Activated effector memory CD4-positive, alpha-beta T cell treated with Interleukin-2 at 50 U/mL for 16 hours (primary cell): ENCODE measurements at places on chromosomes 3 and 15.

- no peak for DNase-seq
Observed at GRCh38 chr15:55588070-55588814, at the start of gene PYGO1. Gene PYGO1, minus strand, starts transcription at chr15:55588345. Its CDS starts 462 bp downstream, at chr15:55587883.

DNA sequence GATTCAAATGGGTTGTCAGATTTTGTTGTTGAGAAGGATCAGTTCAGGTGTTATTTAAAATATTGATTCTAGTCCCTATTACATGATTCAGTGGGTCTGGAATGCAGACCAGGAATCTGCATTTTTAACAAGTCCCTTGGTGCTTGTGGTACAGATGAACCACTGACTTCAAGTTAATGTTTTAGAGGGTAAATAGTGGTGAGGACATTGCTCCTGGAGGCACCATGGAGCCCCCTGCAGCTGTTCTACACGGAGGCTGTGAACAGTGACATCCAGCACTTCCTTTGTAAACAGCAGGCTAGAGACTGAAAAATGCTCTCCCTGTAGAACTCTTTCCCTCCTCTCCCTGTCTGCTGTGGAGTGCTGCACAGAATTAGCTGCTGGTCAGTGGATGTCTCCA lies 4.8 kb upstream of the FSIP1 start:
- DNase-seq: no peak

GRCh38 chr15:70037292-70037640 lies 60.5 kb downstream of the TLE3 start:
- no peak for DNase-seq

DNA sequence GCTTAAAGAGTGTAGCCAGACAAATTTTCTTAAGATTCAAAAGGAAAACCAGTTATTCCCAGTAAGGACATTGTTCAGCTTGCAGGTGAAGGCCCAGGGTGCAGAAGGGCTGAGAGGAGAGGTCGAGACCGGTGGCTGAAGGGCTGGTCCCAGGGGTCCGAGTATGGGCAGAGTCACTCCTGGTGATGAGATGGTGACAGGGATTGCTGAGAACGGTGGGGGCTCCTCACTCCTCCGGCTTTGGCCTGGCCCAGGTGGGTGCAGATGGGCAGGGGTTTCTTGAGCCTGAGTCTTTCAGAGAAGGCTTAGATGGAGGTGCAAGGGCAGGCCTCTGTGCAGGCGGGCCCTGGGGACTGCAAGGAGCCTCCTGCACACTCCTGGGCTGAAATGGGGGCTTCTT lies 56.2 kb downstream of the ZNF445 start:
- no peak for DNase-seq

DNA sequence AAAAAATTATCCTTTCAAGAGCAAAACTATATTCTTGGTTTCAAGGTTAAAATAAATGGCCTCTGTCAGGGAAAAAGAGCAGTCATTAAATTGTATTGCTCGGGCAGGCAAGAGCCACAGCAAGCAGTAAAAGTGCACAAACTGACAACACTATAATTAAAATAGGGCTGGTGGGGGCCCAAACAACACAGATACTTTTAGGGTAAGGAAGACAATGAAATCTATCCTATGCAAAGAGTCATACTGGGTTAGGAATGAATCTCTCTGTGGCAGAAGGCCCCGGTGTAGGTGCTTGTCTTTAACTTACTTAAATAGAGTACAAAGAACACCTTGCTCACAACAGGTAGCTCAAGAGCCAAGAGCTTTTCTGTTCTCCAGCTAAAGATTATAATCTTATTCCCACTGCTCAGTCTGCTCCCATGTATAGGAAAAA lies 94.7 kb downstream of the DLG1 start:
- DNase-seq: no peak

DNA sequence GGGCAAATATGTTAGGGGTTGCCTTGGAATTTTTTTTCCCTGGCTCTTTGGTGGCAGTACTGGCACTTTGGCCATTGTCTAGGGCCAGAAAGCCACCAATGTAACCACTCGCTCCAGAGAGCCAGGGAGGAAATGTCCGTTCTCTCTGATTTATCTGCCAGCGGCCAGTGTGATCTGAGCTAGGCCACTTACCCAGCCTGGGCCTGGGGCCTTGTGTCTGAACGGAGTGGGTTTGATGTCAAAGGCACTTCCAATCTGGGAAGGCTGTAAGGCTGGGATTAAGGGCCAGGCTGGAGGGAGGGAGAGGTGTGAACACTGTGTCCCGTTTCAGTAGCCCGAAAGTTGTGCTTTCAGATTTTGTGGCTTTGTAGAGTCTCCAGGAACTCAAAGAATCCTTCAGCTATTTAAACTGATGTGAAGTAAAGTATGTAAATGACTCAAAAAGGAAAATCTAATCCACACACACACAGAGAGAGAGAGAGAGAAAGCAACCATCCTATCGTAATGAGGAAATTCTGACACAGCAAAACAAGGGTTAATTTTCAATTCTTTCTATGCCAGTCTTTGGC lies 271.0 kb downstream of the PDZRN3 start:
- no peak for DNase-seq

DNA sequence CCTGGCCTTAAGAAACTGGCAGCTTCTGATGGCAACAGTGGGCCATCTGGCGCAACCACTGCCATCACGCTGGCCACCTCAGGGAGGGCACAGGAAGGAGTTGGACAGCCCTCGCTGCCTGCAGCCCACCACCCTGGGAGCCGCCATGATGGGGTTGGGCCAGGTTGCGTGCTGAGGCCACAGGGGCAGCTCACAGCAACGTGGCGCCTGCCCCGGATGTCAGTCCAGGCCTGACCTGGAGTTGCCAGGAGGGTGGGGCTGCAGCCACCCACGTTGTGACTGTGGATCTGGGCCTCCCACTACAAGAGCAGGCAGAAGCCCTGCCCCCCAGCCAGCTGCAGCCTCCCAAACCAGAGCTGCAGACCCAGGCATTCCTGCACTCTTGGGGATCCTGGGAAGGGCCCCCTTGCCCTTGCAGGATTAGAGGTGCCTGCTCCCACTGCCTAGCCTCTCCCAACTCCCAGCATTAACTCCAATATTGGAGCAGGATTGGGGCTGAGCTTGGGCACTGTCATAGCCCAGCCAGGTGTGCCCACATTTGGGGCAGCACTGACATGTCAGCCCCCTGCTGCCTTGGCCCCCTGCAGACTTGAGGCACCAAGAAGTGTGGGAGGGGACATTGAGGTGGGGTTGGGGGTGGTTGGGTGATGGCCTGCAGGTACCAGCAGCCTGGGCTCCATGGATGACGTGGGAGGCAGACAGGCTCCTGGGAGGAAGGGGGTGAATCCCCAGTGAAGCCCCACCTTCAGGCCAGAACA lies 468.9 kb upstream of the CCDC54 start:
- DNase-seq: no peak

DNA sequence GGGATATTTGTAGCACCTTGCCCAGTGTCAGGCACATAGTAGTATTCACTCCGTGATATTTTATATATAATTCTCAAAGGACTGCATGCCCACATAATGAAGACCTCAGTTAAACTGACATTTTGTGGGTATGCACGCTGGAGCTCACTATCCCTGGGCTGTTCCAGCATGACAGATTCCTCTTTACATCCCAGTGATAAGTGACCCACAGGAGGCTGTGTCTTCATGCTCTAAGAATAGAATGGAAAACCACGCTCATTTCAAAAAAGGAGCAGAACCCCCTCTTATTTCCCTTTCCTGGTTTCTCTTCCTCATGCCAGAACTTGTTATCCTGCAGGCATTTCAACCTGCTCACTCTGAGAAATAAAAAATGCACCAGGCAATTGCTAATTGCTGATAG lies 717.5 kb downstream of the AGBL1 start:
- DNase-seq: no peak

DNA sequence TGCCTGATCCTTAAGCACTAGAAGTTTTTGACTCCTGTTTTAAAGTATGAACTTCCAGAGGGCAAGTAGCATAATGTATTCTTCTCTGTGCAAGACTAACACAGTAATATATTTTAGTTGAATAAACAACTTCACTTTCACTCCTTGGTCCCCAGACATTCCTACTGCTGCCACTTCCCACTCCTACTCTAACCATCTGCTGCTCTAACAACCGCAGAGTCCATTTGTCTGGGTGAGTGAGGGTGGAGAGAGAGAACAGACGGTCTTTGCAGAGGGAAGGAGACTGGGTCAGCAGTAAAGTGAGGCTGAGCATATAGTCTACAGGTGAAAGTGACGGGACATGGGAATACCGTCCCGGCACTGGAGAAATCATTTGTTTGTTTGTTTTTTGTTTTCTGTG lies 301.0 kb upstream of the SLCO3A1 start:
- no peak for DNase-seq

DNA sequence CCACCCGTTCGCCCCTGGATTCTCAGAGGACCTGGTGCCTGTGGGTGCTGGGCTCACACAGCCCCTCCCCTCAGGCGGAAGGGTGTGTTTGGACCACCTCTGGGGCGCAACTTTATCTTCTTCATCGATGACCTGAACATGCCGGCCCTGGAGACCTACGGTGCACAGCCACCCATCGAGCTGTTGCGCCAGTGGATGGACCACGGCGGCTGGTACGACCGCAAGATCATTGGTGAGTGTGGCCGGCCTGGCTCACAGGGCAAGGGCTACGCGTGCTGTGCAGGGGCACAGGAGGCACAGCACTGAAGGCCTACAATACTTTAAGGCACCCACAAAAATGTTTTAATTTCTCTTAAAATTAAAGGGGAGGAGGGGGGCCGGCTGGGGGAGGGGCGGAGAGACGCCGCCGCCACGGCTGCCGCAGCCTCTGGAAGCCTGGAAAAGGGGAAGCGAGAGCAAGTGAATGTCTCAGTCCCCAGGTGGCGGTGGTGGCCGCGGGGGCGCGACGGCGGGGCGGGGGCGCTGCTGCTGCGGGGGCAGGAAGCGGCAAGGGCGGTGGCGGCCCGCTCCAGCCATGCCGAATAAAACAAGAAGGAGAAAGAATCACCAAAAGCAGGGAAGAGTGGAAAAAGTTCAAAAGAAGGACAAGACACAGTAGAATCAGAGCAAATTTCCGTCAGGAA lies 56.8 kb downstream of the DNAH1 start:
- DNase-seq: no peak

GRCh38 chr3:141876891-141877621 lies 613 bp downstream of the ATP1B3 start:
- peak; percentile 37 for DNase-seq

GRCh38 chr15:68560501-68561113 lies 18.2 kb upstream of the CORO2B start:
- no peak for DNase-seq
